ENCODE measurements at places on chromosomes 6 and 20.

DNA sequence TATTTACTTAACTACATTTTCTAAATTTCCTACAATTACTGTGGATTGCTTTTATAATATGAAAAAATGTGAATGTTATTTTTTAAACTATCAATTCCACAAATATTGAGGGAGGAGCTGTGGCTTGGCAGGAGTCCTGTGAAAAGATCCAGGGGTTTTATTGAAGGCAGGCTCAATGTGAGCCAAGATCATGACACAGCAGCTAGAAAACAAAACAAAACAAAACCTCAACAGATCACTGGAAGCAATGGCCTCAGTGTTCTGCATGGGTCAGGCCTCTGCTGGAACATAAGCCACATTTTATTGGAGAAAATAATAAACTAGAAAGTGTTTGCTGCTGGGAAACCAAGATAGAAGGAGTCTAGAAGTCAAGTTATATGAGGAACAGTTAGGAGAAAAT is 19.4 kb upstream of the RCAN2 start:
- no peak for DNase-seq

GRCh38 chr6:168417679-168418557 is 23.1 kb upstream of the SMOC2 start:
- DNase-seq = no peak

DNA sequence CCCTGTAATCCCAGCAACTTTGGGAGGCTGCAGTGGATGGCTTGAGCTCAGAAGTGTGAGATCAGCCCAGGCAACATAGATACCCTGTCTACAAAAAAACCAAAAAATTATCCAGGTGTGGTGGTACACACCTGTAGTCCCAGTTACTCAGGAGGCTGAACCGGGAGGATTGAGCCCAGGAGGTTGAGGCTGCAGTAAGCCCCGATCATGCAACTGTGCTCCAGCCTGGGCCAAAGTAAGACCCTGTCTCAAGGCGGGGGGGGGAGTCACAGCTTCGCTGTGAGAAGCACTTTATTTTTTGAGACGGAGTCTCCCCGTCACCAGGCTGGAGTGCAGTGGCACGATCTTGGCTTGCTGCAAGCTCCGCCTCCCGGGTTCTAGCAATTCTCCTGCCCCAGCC is 54.2 kb downstream of the EZR start:
- no peak for DNase-seq

DNA sequence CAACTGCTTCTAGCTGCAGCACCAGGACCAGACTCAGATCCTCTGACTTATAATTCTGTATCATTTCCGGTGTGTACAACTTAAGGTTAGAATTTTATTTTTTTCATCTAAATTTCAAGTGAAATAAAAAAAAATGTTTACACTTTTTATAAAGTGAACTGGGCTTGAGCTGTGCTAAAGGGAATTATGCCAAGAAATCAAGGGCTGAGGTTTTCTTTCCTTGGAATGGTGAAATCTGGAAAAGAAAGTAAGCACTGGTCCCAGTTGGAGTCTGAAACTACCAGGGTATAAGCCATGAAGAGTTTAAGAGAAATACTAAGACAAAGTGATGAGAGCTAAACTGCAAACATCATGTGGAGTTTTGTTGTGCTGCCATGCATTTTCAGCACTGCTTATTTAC is 21.7 kb upstream of the FYN start:
- no peak for DNase-seq

DNA sequence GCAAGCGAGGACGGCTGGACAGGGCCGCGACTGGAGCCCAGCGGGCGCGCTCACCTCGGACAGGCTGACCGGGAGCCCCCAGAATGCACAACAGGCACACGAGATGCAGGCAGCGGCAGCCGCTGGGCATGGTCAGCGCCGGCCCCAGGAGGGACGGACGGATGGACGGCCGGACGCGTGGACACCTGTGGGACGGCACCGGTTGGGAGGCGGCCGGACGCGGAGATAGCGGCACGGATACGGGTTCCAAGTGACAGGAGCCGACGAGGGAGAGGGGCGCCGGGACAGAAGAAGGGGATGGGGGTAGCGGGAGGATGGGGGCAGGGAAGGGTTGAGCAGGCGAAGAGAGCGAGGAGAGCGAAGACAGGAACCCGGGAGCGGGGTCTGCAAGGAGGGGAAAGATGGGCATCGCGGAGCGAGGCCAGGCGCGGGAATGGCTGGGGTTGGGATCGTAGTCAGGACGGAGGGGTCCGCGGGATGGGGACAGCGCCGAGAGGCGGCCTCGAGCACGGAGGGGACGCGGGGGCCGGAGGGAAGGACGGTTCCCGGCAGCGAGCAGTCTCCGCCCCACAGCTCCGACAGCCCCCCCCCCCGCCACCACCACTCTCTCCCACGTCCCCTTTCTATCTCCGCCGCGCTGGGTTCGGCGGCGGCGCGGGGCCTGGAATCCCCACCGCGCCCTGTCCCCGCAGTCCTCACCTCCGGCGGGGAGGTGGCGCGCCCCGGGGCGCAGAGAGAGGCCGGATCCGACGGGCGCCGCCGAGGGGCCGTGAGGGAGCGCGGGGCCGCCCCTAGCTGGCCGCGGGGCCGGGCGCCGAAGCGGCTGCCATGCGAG is 435 bp downstream of the DLK2 start:
- DNase-seq = no peak

- DNase-seq = no peak
These were observed 19.0 kb downstream of the RNF24 start for GRCh38 chr20:3996399-3996798.

DNA sequence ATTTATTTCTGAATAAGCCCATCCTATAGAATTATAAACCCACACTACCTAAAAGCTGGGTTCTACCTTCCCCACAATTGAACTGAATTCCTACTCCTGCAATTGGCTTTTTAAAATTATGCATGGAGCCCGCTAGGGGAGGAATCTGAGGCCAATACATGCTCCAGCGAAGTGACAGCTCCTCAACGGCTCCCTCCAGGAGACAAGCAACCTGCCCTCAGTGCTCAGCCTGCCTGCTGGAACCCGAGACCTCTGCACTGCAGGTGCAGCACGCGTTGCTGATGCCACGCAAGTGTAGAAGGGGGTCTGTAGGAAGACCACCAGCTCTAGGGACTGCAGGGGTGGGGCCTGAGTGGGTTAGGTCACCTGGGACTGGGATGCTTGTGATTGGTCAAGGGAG is 170.2 kb upstream of the CDYL start:
- DNase-seq = no peak

- no peak for DNase-seq
These were observed 133.5 kb downstream of the MAN1A1 start for GRCh38 chr6:119215885-119216590.

- no peak for DNase-seq
These were observed 379.7 kb downstream of the BMP2 start for GRCh38 chr20:7147220-7147601.

DNA sequence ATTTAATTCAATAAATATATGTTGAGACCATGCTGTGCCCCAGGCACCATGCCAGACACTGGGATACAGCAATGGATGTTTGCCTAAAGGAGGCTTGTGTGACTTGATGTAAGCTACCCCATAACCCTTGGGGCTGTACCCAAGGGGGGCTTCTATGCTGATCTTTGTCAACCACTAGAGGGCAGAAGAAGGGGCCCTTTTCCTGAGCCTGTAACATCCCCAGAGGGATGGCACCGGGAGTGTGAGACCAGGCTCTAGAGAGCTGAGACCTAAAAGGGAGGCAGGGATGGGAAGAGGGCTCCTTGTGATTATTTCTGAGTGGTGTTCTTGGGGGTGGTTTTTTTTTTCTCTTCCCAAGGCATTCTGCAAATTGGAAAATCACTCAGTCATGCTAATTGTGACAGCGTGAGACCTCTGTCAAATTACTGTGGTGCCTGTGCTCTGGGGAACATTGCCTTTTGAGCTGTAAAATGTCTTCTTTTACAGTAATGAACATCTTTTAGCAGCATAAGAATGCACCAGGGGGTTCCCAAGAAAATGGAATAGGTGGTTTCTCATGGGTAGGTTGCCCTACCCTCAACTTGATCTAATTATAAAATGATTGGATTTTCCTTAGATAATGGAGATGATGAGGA is 138.7 kb upstream of the SLC24A3 start:
- DNase-seq = no peak

DNA sequence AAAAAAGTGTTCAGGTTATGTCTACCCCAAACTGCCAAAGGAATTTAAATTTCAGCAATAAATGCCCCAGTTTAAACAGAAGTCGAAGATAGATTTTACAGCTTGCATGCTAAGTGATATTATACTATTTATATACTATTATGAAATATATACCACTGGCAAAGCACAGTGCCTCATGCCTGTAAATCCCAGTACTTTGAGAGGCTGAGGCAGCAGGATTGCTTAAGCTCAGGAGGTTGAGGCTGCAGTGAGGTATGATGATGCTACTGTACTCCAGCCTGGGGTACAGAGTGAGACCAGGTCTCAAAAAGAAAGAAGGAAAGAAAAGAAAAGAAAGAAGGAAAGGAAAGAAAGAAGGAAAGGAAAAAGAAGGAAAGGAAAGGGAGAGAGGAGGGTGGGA is 102.1 kb downstream of the MTFR2 start:
- no peak for DNase-seq

DNA sequence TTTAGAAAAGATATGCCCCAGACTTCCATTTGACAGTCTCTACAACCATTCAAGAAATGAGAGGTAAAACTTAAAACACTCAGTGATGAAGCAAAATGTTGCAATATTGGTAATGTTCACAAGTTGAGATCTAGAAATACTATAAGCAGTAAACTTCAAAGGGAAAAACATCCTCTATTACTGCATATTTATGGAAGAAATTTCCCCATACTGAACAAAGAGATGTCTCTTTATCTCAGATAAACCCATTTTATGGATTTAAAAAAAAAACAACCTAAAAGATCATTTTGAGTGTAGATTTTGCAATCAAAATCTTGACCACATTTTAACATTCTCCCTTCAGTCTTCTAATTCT is 177.8 kb upstream of the TAB2 start:
- DNase-seq = no peak

DNA sequence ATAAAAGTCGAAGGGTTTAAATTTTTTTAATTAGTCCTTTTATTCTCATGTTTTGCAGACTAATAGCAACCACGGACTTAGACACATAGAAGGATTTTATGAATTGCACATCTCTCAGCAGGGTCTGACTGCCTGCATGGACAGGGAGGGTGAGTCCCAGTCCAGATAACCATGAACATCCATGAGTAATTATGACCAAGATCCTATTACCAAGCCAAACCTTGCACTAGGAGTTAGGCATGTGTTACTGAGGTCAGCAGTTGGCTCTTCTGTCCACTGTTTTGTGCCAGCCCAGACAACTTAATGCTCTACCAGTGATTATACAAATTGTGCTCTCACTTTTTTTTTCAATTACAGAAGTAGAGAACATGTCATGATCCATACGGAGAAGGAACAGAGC is 211.2 kb downstream of the MAFB start:
- DNase-seq = no peak

DNA sequence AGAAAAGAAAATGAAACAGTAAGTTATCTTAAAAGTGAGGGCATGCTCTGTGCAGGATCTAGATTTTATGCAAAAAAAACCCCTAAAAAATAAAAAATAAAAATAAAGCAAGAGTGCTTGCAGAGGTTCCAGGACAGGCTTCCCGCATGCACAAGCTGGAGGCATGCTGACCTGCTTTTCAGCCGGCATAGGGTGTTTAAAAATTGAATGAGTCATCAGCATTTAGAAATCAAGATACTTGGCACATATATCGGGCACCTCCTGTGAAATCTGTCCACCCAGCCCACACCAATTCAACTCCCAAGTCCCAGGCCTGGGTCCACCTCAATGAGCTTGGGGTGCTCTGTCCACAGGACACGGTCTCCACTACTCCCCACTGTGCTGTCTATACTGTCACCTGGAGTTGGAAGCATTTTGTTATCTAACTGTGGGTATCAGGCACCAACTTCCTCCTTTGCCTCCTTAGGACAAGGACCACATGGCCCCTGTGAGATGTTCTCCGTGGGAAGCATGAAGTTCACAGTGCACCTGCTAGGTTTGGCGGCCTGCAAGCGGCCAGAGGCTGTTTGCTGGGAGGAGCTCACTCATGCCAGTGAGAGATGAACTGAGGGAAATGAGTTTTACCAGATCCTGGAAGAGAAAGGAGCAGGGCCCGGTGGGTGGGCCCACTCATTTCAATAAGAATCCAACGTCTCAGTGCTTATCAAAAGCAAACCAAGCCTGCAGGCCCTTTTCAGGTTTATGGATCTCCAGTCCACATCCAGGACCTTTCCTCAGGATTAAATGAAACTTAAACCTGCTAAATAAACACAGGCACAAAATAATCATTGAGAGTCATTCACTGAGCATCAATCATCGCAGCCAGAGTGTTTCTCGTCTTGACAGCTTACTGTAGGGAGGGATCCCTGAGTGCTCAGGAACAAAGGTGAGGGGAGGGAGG is 121.1 kb downstream of the FOXA2 start:
- DNase-seq = no peak

- no peak for DNase-seq
These were observed 47.0 kb downstream of the DLL1 start for GRCh38 chr6:170243791-170244291.

DNA sequence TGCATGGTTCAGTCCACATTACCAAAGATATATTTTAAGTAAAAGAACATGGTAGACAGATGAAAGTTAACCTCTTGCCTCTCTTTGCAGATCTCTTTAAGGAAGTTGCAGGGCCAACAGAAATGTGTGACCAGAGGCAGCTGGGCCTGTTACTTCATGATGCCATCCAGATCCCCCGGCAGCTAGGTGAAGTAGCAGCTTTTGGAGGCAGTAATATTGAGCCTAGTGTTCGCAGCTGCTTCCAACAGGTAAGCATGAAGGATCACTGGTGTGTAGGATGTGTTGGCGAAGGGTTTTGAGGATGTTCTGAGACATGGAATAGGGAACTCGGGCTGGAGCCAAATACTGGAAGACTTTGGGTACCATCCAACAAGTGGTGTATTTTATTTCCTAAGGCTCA is 508.6 kb downstream of the UTRN start:
- DNase-seq = no peak

GRCh38 chr6:64010666-64011065 is 375.1 kb downstream of the PHF3 start:
- DNase-seq = no peak

DNA sequence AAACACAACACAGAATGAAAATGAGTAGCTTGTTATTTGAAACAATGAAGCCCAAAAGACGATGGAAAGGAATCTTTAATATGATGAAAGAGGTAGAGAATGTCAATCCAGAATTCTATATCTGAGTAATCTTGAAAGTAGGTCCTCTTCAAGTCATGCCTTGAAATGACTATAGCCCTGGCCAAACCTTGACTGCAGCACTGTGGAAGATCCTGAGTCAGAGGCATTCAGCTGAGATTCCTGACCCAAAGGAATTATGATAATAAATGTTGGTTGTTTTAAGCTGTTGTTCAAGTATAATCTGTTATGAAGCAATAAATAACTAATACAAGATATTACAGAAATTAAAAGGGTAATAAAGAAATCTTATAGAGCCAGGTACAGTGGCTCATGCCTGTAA is 64.8 kb downstream of the IBTK start:
- DNase-seq = no peak

DNA sequence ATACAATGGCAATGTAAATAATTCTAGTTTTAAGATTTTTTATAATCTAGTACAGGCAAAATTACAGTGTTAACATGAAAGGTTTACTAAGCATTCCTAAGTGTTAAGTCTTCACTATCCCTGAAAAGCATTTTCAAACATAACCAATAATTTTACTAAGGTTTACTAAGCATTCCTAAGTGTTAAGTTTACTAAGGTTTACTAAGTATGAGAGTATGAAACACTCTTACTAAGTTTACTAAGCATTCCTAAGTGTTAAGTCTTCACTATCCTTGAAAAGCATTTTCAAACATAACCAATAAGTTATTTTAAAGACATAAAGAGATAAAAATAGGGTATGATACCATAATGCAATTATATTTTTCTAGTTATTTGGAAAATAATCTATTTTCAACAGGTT is 82.6 kb downstream of the PRSS35 start:
- DNase-seq = no peak

- no peak for DNase-seq
These were observed at the start of gene PRL for GRCh38 chr6:22296936-22297335. Gene PRL, minus strand, starts transcription at chr6:22297036. Its CDS starts 54 bp downstream, at chr6:22296982.

All from activated CD4-positive, CD25-positive, alpha-beta regulatory T cell treated with anti-CD3 and anti-CD28 coated beads, Interleukin-2, amount 50 U/mL, for 16 hours (primary cell).